ENCODE measurements at places on chromosomes 2 and 18.

GRCh38 chr2:182463760-182464159 is 36.9 kb upstream of the PDE1A start:
- no peak for DNase-seq

- no peak for DNase-seq
Observed at GRCh38 chr2:198326431-198326830, 522.0 kb downstream of the PLCL1 start.

DNA sequence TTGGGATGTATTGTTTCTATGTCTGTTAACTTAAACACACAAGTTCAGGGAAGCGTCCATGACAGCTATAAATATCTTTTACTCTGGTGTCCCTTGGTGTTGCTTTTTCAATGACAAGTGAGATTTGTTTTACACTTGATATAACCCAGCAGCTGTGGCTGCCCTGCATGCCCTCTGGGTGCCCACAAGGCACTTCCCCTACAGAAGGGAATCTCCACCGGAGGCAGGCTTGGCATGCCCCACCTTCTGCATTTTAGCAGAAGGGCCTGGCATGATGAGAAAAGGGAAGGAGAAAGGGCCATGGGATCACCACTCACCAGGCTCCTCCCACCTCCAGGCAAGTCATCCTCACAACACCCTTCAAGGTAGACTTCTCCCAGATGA is 68.7 kb downstream of the TMEM247 start:
- no peak for DNase-seq

GRCh38 chr2:142866426-142866825 is 11.0 kb upstream of the KYNU start:
- no peak for DNase-seq

- DNase-seq, result no peak
Observed at GRCh38 chr2:135130751-135131150, 78.7 kb downstream of the RAB3GAP1 start.

- DNase-seq, result no peak
Observed at GRCh38 chr2:173213181-173213580, 137.5 kb downstream of the MAP3K20 start.

DNA sequence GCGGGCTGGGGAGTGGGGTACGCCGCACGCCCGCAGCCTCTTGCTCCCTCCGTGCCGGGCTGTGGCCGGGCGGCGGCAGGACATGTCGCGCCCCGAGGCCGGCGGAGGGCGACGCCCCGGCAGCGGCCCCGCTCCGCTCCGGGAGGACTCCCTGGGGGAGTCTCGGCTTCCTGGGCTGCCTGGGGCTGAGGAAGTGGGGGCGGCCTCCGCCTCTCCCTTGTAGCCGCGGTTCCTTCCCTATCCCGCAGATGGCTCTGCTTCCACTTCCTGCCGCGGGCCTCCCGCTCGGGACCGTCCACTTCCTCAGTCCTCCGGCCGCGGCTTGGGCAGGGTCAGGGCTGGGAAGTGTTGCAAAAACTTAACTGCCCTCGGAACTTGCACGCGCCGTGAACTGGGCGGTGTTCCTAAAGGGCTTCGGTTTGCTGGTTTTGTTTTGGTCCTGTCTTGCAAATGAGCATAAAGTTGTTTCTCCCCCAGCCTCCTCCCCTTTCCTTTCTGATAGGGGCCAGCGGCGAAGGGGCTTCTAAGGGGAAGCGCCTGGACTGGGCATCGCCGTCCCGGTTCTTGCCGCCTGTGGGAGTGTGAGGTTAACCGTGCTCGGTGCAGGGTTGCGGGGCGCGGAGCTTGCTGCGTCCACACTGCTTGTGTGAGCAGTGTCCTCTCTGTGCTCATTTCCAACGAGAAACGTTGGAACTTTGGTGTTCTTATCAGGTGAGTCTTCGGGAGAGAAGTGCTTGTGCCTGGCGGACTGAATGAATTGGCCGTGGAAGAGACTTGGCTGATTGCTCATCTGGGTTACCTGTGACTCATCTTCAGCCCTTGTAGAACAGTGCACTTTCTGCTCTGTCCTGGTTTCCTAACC is 600 bp downstream of the RALB start:
- DNase-seq, result peak; percentile 34

- no peak for DNase-seq
Observed at GRCh38 chr18:78792736-78793135, 186.9 kb upstream of the SALL3 start.

- no peak for DNase-seq
Observed at GRCh38 chr2:135850892-135851668, 14.1 kb upstream of the LCT start.

DNA sequence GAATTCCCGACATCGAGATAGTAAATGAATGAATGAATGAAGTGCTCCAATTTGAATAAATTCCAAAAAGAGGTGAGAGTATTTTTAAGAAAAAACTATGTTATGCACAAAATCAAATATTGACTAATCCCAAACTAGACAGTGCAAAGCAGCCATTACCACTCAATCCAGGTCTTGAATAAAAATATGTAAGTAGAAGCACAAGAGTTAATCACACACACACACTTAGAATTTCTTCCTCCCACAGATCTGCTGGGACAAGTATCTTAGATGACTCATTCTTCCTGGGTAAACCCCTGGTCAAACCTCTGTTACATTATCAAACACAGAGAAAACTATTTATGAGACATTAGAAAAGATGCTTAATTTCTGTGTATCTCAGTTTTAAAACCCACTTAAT is 102.0 kb downstream of the PLA2R1 start:
- no peak for DNase-seq

Measured in effector CD8-positive, alpha-beta T cell (primary cell).